ENCODE measurements at places on chromosomes 1 and 21.

DNA sequence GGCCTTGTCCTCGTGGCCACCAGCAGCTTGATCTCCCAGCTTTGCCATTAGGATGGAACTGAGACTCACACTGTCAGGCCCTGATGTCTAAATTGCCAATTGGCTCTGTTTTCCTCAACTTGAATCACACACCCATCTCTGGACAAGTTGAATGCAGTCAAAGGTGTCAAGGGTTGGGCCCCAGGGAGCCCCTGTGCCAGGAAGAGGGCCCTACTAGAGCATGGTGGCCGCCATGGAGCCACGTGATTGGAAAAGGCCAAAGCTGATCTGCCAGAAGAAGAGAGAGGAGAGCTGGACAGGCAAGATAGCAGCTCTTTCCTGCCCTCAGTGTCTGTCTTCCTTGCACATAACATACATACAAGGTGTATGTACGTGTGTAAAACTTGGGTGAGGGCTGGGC, 54.9 kb upstream of the NEK2 start:
- DNase-seq, result no peak

GRCh38 chr21:43645136-43645891, 14.0 kb downstream of the HSF2BP start:
- DNase-seq, result no peak

GRCh38 chr1:92945748-92946270, 15.5 kb downstream of the DIPK1A start:
- DNase-seq, result no peak

- DNase-seq, result no peak
Observed at GRCh38 chr1:225343618-225344017, 84.2 kb downstream of the LBR start.

DNA sequence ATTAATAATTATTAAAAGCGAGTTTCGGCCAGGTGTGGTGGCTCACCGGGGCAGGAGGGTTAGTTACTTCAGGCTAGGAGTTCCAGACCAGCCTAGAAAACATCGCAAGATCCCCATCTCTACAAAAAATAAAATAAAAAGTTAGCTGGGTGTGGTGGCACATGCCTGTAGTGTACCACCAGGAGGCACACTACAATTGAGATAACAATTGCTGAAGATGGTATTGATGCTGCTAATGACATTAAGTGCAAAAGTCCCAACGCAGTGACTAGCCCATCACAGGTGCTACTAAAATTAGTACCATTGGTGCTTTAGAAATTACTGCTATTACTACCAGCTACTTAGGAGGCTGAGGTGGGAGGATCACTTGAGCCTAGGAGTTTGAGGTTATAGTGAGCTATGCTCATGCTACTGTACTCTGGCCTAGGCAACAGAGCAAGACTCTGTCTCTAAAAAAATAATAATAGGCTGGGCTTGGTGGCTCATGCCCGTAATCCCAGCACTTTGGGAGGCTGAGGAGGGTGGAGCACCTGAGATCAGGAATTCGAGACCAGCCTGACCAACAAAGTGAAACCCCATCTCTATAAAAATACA, 156.6 kb downstream of the GREM2 start:
- no peak for DNase-seq

GRCh38 chr21:26041431-26042180, 129.0 kb downstream of the APP start:
- no peak for DNase-seq

GRCh38 chr1:54311506-54311905, 94.7 kb downstream of the SSBP3 start:
- DNase-seq, result no peak

DNA sequence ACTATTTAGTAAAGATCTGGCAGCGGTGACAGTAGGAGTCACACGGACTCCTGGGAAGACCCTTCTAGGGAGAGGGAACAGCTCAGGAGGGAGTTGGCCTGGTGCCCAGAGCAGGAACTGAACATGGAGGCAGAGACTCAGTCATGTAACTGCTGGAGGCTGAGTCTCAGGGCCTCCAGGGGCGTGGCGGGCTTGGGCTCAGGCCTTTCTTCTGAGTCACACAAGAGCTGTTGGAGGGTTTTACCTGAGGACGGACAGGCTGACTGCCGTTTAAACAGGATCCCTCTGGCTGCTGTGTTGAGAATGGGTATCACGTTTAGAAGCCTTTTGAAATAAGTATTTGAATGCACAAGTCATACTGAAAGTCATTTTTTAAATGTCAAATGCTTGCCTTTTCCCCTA, 7.2 kb upstream of the ETS2 start:
- DNase-seq, result no peak

GRCh38 chr1:73576083-73576482, 621.9 kb downstream of the LRRIQ3 start:
- DNase-seq, result no peak

GRCh38 chr1:151472856-151473731, 13.8 kb upstream of the POGZ start:
- DNase-seq, result no peak

Measured in activated T-cell treated with anti-CD3 and anti-CD28 coated beads for 24 hours (primary cell).